ENCODE measurements at places on chromosomes 12 and 14.

DNA sequence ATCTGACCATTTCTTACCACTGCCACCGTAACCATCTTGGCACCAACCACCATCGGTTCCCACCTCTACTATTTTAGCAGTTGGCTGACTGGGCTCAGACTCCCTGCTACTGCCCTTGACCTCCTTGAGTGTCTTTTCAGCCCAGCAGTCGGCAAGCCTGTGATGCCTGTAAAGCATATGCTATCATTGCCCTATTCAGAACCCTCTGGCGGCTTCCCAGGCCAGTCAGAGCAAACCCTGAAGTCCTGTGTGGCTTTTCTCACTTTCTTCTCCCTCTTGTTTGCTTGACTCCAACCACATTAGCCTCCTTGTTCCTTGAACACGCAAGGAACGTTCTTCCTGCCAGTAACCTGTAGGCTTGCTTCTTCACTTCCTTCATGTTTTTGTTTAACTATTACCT is 6.2 kb downstream of the IRAK3 start:
- DNase-seq = no peak

DNA sequence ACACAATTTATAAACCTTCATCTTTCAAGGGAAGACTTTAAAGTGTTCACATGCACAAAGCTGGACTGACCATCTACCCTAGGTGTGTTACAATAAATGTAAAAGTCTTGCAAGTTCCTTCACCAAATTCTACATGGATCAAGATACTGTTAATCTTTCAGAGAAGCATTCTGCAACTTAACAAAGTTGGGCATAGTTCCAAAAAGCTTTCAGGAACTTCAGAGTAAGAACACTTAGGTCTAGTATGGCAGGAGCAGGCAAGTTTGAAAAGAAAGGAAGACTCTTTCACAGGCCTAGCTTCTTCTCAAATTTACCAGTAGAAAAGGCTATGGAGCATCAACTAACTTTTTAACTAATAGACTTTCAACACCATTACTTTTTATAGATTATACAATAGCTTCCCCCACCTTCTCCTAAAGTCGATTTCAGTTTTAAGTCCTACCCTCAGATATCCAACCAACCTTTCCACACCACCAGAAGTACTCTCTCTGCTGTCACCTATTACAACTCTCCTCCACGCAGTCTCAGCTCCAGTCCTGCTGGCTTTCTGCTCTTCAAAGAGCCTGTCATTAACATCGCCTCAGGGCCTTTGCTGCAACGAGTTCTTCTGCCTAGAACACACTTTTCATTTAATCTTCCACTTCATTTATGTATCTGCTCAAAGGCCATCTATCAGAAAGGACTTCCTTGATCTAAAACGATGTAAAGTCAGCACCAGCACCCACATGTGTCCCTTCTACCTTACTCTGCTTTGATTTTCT is 333.9 kb downstream of the CEP128 start:
- DNase-seq = no peak

- DNase-seq = no peak
Measured at GRCh38 chr12:65192963-65193516, 23.7 kb downstream of the LEMD3 start.

GRCh38 chr12:15717940-15718567 is 71.1 kb downstream of the EPS8 start:
- DNase-seq = no peak

- no peak for DNase-seq
Measured at GRCh38 chr12:93812626-93813025, 135.5 kb downstream of the CRADD start.

GRCh38 chr12:105736498-105736897 is 402.3 kb downstream of the NUAK1 start:
- DNase-seq = no peak

GRCh38 chr12:2290516-2291065 is 237.8 kb downstream of the CACNA1C start:
- no peak for DNase-seq

DNA sequence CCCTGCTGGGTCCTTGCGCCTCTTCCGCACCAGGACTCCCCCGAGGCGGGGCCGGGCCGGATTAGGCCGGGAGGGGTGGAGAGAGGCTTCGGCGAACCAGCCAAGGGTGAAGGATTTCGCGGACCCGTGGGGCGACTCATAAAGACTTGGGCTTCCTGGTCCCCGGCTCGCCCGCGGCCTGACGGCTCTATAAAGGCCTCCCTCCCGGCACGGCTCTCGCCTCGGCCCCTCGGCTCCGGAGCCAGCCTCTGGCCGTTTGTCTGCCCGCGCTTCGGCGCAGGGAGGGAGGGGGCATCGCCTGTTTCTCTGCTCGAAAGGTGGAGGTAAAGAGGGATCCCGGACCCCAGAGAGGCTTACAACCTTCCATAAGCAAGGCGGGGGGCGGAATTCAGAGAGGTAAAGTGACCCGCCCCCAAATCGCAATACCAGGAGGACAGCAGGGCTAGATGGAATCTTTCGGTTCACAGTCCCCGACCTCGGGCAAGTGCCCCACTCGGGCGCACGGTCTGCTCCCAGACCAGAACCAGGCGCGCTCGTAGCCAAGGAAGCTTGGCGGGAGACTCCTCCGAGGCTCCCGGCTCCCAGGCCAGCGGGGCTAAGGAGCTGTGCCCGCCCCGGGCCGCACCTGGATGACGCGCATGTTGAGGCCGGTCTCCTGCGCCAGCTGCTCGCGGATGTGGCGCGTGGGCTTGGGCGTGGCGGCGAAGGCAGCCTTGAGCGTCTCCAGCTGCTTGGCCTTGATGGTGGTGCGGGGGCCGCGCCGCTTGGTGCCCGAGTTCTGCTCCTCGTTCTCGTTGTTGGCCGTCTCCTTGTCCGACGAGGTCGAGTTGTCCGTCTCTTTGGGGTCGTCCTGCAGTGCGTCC is 3.9 kb downstream of the LHX5 start:
- no peak for DNase-seq

GRCh38 chr12:16166563-16167470 is 110.7 kb downstream of the SLC15A5 start:
- DNase-seq = no peak

DNA sequence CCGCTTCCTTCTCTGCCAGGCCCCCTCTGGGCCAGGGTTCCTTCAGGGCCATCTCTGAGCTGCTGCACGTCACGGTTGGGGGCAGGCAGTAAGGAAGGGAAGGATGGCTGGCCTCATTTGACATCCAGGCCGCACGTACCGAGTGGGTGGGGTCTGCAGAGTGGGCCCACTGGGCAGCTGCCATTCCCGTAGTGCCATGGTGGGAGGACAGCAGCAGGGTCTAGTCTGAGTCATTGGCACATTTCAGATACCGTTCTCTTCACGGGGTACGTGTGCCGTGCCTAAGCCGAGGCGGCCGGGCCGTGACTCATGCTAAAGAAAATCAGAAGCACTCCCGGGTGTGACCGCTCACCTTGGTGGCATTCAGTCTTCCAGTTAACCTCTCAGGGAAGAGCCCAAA is 43.9 kb downstream of the IL31 start:
- no peak for DNase-seq

DNA sequence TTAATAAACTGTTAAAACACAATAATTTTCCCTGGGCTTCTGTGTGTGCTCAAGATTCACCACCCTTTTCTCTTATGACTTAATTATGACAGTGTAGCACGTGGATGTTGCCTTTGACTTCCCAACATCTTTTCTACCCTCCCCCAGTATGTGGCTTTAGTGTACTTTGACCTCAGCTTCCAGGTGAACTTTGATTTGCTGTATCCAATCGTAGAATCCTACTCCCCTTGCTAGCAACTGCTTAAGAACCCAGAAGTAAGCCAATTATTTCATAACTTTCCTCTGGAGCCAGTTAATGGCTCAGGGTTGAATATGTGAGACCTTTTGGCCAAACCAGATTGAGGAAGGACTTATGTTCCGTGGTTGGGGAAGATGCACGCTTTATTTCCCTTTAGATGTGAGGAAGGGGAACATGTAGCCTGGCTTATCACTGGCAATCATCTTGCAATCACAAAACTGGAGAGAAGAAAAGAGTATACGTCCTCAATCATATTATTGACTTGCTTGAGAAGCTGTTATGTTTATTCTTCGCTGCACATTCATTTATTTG is 259.6 kb upstream of the ATP2B1 start:
- DNase-seq = no peak

DNA sequence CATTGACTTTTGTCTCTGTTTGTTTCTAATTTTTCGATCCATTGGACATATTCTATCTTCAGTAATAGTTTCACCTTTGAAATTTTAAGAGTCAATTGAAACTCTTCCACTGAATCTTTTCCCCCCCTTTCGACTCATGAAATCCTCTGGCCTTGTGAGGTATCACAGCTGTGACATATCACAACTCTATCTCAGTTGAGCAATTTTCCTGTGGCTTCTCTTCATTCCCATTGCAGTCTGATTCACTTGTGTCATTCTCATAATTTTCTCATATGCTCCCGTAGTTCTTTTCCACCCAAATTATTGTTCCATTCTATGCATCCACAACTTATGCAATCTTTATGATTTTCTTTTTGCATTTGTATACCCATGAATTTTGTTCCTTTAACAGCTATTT is 261.6 kb downstream of the DACT1 start:
- DNase-seq = no peak

- DNase-seq = no peak
Measured at GRCh38 chr12:82866227-82866775, 179.6 kb downstream of the TMTC2 start.

DNA sequence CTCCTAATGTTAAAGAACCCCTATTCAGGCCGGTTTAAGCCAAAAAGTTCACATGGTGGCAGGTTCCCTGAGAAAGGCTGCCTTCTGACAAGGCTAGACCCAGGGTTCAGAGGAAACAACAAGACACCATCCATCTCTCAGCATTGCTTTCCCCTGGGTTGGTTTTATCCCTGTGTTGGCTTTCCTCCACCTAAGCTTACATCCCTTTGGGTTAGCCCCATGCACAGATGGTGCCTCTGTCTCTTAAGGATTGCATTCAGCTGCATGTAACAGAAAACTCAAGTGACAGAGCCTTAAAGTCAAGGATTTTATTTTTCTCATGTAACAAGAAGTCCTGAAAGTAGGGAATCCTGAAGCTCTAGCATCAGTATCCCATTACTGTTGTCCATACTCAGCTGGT is 42.8 kb upstream of the RIN3 start:
- no peak for DNase-seq

DNA sequence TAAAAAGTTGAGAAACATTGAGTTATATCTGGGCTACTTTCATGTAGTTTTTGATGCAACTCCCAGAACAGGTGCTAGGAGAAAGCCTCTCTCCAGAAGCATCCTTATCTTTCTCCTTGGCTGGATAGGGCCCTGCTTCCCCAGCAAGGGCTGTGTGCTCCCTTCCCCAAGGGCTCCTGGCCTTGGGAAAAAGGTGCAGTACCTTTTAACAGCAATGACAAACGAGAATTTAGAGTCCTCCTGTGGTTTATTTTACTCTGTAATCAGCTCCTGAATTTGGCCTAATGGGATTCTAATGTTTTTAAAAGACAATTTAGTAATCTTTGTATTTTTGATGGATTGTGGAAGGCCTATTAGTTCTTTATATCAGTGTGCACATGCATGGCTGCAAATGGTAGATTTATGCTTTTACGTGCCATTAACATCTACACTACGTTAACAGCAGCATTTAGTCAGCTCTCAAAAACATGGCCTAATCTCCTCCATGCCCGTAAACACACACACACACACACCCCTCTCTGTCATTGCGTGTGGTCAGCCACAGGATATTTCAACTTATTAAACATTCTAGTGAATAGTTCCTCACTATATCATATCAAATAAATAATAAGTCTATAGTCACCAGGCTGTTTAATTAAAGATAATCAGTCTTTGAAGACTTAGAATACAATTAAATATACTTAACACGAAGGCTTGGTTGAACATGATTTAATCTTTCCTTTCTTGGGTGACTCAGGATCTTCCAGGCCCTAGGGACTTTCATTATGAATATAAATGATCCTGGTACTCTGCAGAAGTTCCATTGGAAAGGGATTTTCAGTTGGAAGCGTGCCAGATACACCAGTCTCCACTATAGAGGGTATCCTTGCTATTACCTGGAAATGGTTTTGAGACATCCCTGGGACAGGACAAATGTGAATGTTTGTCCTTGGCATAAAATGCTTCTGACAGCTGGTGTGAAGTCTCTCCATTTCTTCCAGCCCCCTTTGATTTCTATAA is 181.4 kb upstream of the PWP1 start:
- DNase-seq = no peak

GRCh38 chr14:32809255-32809654 is 129.4 kb upstream of the NPAS3 start:
- no peak for DNase-seq

GRCh38 chr14:93146119-93146518 is 30.4 kb upstream of the ITPK1 start:
- DNase-seq = no peak

DNA sequence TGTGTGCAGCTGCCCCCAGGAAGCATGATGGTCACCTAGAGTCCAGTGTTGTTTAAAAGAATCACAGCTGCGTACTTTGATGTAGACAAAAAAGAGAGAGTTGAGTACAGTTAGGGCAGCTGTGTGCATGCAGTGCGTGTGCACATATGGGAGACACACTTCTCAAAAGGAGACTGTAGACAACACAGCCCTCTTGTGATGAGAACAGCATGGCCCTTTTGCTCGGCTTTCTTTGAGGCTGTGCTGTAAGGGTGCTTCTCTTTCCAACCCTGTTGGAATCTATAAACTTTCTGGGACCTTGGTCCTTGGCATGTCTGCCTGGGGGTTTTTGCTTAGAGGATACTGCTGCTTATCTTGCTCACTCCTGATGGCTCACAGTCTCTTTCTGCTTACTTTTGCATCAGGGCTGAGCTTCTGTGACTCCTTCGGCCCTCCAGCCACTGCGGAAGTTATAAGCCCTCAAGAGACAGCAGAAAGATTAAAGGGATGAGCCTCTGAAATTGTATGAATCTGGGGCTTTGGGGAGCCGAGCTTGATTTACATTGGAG is 102.9 kb downstream of the DYRK2 start:
- DNase-seq = no peak

- no peak for DNase-seq
Measured at GRCh38 chr14:64817631-64818030, 62.1 kb downstream of the SPTB start.

DNA sequence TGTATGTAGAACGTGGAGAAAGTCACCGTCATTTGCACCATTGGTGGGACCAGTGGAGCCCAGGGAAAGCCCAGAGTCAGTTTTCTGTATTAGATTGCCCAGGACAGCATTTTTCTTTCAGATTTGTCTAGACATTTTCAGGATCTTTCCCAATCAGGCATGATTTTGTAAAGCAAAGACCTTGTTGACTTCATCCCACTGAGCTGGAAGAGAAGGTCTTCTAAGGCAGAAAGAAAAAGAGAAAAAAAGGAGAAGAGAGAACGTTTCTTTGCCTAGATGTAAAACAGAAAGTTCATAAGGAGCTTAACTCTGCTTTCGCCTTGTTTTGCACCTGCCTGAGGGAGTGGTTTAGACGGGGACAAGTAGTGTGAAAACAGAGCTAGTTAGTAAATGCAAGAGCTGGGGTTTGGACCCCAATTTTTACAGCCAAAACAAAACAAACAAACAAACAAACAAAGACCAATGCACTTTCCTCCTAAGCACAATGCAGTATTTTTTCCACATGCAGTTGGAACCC is 273.1 kb downstream of the ZFP36L1 start:
- no peak for DNase-seq

DNA sequence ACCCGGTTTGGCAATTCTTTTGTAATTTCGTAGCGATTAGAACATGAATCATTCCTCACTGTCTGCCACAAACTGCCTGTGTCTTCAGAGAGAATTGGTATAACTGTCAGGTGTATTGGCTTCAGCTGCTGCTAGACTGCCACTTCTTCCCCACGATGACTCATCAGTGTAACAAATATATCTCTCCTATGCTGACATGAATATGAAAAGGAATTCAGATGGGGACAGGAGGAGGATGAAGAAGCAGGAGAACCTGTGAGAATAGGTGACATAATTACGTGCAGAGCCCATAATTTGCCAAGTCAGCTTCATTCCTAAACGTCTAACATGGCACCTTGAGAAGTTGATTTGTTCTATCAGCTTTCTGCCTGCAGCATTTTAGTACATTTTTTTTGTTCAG is 64.9 kb downstream of the FRMD6 start:
- DNase-seq = no peak
